ENCODE measurements at places on chromosomes 1 and 21. TPM values are rescaled to one million over a fixed set of nuclear protein-coding genes. Genes with fewer than 3 reads are reported as not detected.

The CRNN gene
- polyA plus RNA-seq: not detected

The ABL2 gene
- 5.5 TPM for polyA plus RNA-seq

The SNIP1 gene
- 2.8 TPM for polyA plus RNA-seq

The PDC gene
- not detected for polyA plus RNA-seq

The KAZN gene
- 23.4 TPM for polyA plus RNA-seq

The SZRD1 gene
- polyA plus RNA-seq: 3.6 TPM

The KIAA0040 gene
- not detected for polyA plus RNA-seq

The LCE1D gene
- polyA plus RNA-seq: not detected

The MROH9 gene
- polyA plus RNA-seq: 0.09 TPM

The PLPPR4 gene
- polyA plus RNA-seq: 803 TPM

The OPN3 gene
- polyA plus RNA-seq: 52.6 TPM

The NPR1 gene
- polyA plus RNA-seq: 1.7 TPM

The ADCY10 gene
- 0.12 TPM for polyA plus RNA-seq

The TMPRSS2 gene
- not detected for polyA plus RNA-seq

The GUCA2A gene
- not detected for polyA plus RNA-seq

The ITPKB gene
- 1.9 TPM for polyA plus RNA-seq

The SGIP1 gene
- 149 TPM for polyA plus RNA-seq

The OR2L13 gene
- polyA plus RNA-seq: 3.1 TPM

The SLFNL1 gene
- polyA plus RNA-seq: 0.26 TPM

The ETS2 gene
- 11.8 TPM for polyA plus RNA-seq

The OR2T35 gene
- polyA plus RNA-seq: not detected

The CHRNB2 gene
- polyA plus RNA-seq: 3.7 TPM

The HES3 gene
- not detected for polyA plus RNA-seq

The UBXN10 gene
- 1.3 TPM for polyA plus RNA-seq

The GIPC2 gene
- 16.5 TPM for polyA plus RNA-seq

The ANKRD65 gene
- polyA plus RNA-seq: not detected

The NUP210L gene
- 0.27 TPM for polyA plus RNA-seq

The PLPPR5 gene
- 48.0 TPM for polyA plus RNA-seq

The NPHS2 gene
- polyA plus RNA-seq: not detected

The BTBD8 gene
- polyA plus RNA-seq: 573 TPM
